Posterior cingulate gyrus (tissue), 11 donors: ENCODE measurements at places on chromosomes 11 and 22.

DNA sequence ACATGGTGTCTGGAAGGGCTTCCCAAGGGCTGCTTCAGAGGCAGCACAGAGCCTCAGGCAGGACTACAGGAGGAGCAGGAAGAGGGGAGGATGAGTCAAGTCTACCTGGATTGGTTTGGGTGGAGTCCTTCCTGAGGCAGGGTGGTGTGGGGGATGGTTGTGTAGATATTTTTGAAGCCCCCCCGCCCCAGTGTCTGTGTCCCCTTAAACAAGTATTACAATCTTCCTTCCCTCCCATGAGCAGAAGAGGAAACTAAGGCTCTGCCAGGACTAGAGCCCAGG lies 34.7 kb upstream of the FCHSD2 start:
- no peak for DNase-seq

GRCh38 chr11:109731451-109731850 lies 309.5 kb downstream of the C11orf87 start:
- no peak for DNase-seq

GRCh38 chr11:70206226-70206981 lies 3.3 kb downstream of the FADD start:
- peak; percentile 46 for DNase-seq

DNA sequence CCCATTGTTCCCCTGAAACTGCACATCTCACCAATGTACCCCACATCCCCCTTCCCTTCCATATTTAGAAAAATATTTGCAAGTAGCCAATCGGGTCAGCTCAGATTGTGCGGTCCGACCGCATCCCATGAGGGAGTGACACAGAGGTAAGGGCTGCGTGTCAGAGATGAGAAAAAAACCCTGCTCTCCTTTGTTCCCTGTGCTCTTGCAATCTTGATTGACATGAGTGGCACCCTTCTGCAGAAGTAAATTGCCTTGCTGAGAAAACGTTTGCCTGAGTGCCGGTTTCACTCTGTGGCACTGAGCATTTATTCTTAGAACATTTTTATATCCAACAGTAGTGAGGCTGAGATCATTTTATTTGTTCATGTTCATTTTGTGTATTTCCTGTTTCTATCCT lies 81.6 kb upstream of the CCDC90B start:
- no peak for DNase-seq

- DNase-seq = no peak
Measured at GRCh38 chr11:128920666-128921065, 22.0 kb downstream of the TP53AIP1 start.

DNA sequence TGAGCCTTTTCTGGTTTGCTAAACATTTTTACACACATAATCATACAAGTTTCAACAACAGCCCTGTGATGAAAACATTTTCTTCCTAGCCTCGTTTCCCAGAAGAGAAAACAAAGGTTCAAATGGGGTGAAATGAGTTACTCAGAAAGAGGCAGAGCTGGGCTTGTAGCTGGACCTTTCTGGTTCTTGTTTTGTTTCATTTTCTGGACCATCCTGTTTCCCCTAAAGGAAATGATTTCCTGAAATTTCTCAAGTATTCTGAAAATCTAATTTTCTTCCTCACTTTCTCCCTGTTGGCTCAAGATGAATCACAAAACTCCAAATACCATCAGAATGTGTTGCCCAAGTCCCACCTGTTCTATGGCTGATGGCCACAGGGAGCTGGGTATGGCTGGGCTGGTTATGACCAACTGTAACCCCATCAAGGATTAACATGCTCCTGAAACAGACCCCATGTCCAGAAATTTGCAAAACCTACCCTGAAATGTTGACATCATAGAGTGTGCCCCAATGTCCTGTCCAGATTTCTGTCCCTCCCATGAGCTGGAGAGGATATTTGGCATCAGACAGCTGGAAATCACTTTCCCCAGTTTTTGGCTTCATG lies 6.7 kb upstream of the APOL4 start:
- DNase-seq = no peak

DNA sequence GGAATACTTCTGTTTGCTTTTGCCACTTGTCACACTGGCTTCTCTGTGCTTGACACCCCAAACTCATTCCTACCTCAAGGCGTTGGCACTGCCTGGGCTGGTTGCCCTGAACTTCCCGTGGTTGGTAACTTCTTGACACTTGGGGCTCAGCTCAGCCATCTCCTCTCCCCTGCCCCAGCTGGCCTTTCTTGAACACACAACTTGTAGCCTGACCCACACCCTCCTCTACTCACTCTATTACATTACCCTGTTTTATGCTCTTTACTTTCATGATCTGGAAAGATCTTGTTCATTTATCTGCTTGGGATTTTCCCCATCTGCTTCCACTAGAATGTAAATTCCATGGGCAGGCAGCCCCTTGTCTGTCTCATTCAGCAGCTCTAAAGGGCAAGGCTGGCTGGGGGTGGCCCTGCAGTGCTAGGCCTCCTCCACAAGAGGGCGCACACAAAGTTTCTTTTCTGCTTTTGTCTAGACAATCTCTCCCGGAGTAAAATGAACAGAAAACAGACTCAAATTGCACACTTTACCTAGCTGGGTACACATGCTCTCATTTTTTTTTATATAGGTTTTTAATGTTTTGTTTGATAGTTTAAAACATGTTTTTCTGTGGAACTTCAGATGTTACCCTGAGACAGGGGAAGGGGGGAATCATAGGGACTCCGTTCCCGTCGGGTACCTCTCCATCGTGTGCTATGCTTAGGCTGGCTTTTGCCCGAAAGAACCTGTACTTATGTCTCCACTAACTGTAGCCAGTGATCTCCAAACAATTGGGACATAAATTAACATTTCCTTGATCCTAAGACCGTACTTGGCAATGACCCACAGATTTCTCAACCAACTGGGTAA lies 16.4 kb upstream of the MRGPRX2 start:
- peak; percentile 29 for DNase-seq

GRCh38 chr11:65560555-65561418 lies 2.6 kb upstream of the LTBP3 start:
- peak; percentile 94 for DNase-seq

DNA sequence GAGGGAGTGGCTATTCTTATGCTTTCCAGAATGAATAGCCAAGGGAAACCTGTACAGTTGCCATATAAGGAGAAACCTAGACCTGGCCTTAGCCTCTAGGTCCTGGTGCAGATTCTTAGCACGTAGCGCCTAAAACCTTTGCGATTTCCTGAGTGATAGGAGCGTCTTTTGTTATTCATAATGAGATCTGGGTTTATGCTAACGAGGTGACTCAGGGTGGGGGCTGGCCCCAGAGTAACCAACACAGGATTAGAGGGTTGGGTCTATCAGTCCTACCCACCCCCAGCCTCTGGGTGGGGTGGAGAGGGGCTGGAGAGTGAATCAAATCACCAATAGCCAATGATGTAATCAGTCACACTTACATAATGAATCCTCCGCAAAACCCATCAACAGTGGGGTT lies 73.4 kb upstream of the PARVG start:
- no peak for DNase-seq

DNA sequence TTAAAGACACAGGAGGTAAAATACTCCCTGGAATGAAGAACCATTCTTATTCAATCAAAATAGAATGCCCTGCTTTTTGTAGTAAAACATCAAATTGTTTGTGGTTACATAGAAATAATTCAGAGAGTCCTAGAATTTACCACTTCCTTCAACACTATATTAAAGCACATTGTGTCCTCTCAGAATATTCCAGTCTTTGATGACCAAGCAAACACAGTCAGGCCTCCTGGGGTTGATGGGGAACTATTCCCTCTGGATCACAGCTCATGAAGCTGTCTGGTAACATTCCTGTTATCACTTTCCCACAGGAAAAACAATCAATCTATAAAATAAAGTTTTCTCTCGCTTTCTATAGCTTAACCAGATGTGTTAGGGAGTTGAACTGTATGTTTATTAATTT lies 389.3 kb downstream of the KCNA4 start:
- DNase-seq = no peak

GRCh38 chr11:36247493-36247892 lies 41.7 kb downstream of the COMMD9 start:
- no peak for DNase-seq

DNA sequence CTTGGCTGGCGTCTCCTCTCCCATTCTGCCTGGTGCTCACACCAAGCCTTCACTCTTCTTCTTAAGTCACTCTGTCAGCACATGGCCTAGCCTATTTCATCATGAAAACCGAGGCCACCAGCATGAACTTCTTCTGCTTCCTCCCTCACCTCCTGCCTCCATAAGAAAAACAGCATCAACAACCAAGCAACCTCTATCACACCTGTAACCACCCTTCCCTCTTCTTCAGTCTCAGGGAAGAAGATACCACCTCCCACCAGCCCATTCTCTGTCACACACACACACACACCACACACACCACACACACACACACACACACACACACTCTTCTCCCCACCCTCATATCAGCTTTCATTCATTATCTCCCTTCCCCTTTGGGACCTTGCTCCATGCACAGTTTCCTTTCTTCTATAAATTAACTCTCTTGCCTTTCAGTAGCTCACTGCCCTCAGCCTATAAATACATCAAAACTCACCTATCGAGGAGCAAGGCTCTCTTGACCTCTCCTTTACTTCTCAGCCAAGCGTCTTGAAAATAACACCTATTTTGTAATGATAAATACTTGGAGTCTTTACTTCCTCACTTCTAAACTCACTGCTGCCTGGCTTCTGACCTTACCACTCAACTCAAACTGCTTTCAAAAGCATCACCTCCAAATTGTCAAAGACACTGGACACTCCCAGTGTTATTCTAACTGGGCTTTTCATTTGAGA lies 36.6 kb downstream of the SC5D start:
- DNase-seq = no peak

DNA sequence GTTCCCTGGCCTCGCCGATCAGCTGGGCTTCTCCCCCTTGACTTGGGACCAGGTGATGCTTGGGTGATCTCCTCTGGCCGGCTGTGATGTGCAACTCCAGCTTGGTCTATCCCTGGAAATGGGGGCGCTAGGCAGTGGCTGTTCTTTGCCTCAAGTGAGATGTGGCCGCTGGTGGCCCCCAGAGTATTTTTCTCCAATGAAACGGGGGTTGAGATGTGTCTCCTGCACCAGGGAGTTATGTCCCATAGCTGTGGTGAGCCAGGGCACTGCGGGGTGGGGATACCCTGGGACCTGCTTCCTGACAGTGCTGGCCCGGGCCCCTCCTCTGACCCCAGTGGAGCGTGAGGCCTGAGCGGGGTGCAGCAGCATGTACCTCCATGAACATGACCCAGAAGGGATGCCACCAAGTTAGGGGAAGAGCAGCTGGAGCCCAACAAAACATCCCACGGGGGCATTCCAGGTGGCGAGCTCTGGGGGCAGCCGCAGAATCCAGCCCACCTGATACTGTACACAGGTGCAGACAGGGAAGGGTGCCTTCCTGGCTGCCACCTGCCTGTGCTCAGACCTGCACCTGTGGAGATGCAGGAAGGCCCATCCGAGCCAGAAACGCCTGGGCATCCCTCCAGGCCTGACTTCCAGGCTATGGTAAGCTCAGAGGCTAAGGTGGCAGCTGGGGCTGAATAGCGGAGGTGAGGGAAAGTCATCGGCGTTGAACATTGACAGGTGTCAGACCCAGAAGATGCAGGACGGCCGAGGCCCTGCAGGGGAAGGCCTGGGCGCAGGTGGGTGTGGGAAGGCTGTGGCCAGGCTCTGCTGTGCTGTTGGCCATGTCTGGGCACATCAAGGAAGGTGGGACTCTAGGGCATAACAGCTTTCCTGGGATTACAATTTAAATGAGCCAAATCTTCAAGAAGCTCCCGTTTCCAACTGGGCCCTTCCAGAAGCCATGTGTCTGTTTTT lies 97.3 kb downstream of the CTTN start:
- DNase-seq = no peak

DNA sequence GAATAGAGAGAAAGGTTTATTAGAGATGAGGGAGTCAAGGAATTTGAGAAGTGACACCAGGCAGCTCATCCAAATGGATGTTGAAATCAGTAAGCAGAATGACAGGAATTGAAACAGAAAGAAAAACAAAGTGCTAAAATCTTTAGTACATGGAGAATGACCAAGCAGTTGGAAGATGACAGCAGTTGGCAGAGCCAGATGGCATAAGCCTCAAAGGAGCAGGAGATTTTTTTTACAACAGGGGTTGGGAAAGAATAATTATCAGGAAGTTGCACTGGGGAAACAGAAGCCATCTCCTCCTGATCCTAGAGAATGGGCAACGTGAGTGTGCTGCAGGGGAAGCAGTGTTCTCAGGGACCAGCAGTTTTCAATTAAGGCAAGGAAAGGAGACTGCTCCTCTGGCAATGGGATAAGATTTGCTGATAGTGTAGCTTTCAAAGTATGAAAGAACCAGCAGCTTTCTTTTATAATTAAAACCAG lies 28.9 kb downstream of the RAB39A start:
- DNase-seq = no peak

- DNase-seq = no peak
Measured at GRCh38 chr22:48760481-48761390, 1066.9 kb downstream of the BRD1 start.

GRCh38 chr22:25166266-25167040 lies 33.2 kb upstream of the CRYBB3 start:
- DNase-seq = no peak

GRCh38 chr11:2298795-2299761 lies 2.6 kb downstream of the C11orf21 start:
- DNase-seq = no peak

GRCh38 chr11:109075976-109076375 lies 346.0 kb upstream of the C11orf87 start:
- no peak for DNase-seq

GRCh38 chr11:45106440-45106839 lies 40.0 kb upstream of the PRDM11 start:
- no peak for DNase-seq

DNA sequence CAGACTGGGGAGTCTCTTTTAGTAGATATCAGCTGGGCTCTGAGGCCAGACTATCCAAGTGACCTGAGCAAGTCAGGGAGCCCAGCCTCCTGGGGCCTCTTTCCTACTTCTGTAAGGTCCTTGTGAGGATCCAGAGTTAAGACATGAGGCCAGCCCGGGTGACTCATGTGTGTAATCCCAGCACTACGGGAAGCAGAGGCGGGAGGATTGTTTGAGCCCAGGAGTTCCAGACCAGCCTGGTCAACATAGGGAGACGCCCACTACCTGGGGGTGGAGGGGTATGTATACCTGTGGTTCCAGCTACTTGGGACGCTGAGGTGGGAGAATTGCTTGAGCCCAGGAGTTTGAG lies 36.9 kb upstream of the POLA2 start:
- DNase-seq = no peak

GRCh38 chr11:66987158-66987620 lies 12.1 kb downstream of the C11orf86 start:
- no peak for DNase-seq

DNA sequence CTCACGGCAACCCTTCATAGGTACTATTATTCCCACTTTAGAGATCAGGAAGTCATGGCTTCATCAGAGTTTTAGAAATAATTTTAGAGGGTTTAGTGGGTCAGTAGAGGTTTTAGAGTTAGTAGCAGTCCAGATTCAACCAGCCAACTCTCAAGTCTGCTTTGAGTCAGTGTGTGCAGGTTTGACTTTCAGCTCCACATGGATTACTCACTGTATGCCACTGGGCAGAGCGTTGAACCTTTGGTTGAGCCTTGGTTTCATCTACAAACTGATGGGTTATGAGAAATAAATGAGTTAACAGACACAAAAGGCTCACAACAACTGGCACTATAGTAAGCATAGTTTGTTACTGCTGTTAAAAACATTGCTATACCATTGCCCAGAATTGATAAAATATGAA lies 19.0 kb upstream of the TP53AIP1 start:
- no peak for DNase-seq

- no peak for DNase-seq
Measured at GRCh38 chr11:128587415-128587814, at the start of gene ETS1. Gene ETS1, minus strand, starts transcription at chr11:128587558. Its CDS starts 14,428 bp downstream, at chr11:128573130.

- no peak for DNase-seq
Measured at GRCh38 chr11:60563553-60564235, 48.5 kb downstream of the MS4A13 start.

- DNase-seq = no peak
Measured at GRCh38 chr11:90774727-90775566, 552.1 kb upstream of the CHORDC1 start.
